Activated T-cell treated with anti-CD3 and anti-CD28 coated beads, Interleukin-2, amount 50 U/mL, for 4 hours (primary cell): ENCODE measurements at places on chromosomes 2 and 18.

DNA sequence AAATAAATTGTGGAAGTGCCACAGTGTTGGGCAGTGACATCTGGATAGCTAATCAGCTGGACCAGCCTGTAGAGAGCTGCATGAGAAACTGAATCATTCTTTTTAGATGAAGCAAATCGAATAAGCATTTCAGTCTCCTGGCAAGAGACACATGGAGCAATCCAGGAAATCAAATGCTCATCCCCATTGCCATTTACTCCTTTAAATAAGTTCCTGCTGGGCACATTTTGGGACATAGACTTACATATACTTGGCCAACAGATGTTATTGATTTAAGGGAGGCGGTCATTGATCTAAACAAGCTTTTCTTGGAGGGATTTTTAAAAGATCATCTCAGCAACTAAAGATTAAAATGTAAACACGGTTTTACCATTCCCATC, 307.1 kb downstream of the STK39 start:
- no peak for DNase-seq

GRCh38 chr2:1802469-1803216, 58.3 kb upstream of the PXDN start:
- DNase-seq, result no peak

GRCh38 chr2:202960524-202960923, 48.4 kb downstream of the CARF start:
- no peak for DNase-seq

DNA sequence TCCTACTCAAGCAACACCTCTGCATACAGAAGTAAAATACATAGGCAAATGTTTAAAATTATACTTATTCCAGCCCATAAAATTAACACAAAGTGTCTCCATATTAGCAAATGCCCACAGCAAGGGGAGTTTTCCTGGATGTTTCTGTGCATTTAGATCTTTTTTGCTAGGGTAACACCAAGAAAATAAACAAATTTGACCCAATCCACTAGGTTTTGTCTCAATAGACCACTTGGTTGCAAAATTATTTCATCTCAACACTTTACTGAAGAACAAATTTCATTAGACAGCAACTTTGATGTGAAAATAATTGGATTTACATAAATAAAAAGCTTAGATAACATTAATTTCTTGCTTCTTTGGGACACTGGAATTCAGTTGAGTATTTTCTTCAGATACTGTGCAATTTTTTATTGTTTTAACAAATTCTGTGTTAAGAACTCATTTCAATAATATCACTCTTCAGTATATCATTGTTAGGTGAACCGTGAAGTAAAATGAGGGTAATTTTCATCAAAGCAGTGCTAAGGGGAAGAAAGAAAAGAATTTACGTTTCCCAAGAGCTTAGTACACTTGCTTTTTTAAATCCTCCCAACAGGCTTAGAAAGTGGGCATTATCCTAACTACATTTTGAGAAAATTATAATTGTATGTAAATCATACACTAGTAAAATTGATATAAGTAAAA, 133.5 kb upstream of the TTC39C start:
- DNase-seq, result no peak
